EH (cell line): ENCODE measurements at places on chromosomes 4 and X.

DNA sequence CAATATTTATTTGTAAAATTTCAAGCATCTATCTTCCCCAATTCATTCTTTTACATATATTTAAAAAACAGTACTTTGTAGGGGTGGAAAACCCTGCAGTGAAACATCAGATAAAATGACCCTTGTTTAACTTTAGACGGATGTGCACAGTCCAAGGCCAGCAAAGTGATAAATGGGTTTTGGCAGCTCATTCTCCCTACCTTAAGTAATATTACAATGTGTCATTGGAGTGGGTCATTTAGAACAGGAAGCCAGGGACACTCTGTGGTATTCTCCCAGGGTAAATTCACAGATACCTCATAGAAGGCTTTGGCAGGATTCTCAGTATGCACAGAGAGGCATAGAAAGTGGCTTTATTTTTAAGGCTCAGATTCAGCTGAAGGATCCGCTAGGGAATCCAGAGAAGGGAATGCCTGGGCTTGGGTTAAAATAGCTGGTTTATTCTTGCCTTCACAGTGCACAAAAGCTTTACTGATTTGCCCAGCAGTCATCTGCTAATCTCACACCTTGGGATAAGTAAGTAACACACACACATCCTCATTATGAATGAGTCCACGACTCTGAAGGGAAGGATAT, 206.7 kb downstream of the RASL11B start:
- DNase-seq = peak; percentile 44

DNA sequence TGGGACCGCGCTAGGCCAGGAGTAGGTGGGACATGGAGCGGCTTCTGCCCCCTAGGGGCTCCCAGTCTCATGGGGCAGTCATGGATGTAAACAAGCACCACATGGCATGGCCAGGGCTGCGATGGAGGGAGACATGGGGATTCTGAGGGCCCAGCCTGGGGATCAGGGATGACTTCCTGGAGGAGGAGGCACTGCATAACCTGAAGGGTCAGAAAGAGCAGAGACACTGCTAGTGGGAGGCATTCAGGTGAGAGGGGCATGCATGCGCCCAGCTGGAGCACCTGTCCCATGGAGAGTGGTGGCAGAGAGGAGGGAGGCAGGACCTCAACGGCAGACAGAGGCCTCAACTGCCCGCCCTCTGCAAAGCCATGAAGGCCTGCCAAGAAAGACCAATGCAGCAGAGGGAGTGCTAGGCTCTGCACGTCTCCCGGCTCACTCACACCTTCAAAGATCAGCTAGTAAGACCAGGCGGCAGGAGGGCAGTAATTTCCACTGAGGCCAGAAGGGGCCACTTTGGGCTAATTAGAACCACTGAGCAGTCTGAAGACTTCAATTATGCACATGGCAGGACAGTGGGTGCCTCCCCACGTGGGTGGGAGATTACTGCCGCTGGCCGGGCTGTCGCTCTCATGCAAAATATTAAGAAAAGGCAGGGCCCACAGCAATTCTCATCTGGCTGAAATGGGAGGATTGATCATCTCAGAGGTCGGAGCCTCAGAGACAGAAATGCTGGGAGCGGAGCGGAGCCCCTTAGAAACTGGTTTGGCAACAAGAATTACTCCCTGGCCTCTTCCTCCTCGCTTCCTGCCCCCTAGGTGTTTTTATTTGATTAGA, 69.6 kb downstream of the PPP2R2C start:
- no peak for DNase-seq

- DNase-seq = peak; percentile 37
Observed at GRCh38 chr4:17475481-17475880, 36.4 kb downstream of the QDPR start.

GRCh38 chrX:30521440-30522182, 56.0 kb downstream of the TASL start:
- DNase-seq = peak; percentile 89

- no peak for DNase-seq
Observed at GRCh38 chrX:129721414-129721813, 17.4 kb upstream of the XPNPEP2 start.

- no peak for DNase-seq
Observed at GRCh38 chrX:87878926-87879325, 361.3 kb downstream of the KLHL4 start.

- DNase-seq = peak; percentile 26
Observed at GRCh38 chr4:119646347-119647071, 17.9 kb upstream of the PDE5A start.

DNA sequence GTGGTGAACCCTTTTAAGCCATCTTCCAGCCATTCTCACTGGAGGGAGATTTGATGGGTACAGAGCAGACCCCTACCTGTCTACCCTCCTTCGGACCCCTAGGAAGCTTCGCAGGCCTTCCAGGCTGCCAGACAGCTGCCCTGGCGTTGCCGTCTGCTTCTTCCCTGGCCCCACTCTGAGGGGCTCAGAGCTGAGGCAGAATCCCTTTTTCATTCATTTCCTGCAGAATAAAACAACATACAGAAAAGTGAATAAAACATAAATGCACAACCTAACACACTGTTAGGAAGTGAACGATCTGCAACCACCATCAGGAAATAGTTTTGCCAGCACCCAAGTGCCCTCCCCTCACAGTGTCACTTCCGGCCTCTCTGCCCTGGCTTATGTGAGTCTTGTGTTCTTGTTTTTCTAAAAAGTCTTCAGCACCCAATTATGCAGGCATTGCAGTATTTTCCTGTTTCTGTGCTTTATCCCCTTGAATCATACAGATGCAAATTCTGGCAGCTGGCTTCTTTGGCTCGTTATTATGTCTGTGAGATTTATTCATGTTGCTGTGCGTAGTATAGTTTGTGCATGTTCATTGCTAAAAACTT, 5.6 kb upstream of the ADD1 start:
- peak; percentile 69 for DNase-seq

DNA sequence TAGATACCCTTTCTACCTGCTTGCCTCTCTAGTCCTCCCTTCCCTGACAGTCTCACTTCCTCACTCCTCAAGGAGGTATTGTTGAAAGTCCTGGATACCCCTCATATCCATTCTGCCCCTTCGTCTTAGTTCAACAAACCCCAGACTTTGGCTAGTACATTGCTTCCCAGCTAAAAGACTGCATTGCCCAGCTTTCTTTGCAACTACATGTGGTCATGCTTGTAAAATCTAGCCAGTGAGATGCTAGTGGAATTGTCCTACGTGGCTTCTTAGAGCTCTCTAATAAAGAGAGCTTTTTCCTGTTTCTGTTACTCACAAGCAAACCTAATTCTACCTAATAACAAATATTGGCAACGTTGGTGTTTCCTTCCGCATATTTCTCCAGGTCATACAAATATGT, 237.9 kb upstream of the PSAPL1 start:
- no peak for DNase-seq

- peak; percentile 31 for DNase-seq
Observed at GRCh38 chr4:125104616-125105015, 210.1 kb upstream of the FAT4 start.

DNA sequence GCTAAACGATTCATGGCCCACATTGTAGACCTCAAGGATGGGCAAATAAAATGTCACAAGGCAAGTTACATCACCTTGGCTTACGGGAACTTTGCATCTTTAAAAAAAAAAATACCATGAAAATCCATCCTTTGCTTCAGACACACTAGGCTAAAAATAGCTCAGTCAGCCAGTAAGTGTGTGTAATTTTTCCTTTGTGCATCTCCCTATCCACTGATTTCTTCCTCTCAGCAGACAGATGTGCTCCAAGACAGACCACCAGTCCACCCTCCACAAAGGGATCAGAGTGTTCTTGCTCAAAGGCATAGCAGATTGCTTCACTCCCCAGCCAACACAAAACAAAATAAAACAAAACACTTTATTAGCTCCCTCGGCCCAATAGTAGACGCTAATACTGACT, 14.6 kb downstream of the LDB2 start:
- peak; percentile 39 for DNase-seq
